ENCODE measurements at places on chromosomes 16 and 17.

DNA sequence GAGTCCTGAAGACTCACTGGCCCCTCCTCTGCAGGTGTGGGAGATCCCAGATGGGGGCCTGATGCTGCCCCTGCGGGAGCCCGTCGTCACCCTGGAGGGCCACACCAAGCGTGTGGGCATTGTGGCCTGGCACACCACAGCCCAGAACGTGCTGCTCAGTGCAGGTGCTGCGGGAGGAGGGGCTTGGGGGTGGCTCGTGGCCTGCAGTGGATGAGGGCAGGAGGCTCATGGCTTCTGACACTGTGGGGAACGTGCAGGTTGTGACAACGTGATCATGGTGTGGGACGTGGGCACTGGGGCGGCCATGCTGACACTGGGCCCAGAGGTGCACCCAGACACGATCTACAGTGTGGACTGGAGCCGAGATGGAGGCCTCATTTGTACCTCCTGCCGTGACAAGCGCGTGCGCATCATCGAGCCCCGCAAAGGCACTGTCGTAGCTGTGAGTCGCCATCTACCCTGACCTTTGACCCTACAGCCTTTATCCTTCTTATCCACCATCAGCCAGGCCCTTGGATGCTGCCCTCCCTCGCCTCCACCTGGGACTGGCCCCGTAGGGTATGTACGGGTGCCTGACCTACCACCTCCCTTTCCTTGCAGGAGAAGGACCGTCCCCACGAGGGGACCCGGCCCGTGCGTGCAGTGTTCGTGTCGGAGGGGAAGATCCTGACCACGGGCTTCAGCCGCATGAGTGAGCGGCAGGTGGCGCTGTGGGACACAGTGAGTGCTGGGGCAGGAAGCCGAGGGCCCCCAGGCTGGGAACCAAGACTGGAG is 3.6 kb downstream of the CORO1A start:
- DNase-seq = no peak

DNA sequence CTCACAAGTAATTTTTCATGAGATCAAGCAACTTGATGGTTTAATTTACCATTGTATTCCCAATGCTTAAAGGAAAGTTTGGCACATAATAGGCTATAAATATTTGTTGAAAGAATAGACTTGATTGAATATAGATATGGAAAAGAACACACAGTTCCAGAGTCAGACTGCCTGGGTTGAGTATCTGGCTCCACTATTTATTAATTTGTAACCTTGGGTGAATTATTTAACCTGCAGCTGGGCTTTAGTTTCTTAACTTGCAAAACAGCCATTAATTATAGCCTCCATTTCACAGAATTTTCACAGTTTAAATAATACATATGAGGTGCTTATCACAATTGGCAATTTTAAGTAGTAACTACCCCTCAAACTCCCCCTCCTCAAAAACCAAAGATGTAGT is 73.6 kb downstream of the NCOR1 start:
- no peak for DNase-seq

- DNase-seq = peak; percentile 68
Observed at GRCh38 chr17:81097134-81097942, 62.4 kb downstream of the BAIAP2 start.

DNA sequence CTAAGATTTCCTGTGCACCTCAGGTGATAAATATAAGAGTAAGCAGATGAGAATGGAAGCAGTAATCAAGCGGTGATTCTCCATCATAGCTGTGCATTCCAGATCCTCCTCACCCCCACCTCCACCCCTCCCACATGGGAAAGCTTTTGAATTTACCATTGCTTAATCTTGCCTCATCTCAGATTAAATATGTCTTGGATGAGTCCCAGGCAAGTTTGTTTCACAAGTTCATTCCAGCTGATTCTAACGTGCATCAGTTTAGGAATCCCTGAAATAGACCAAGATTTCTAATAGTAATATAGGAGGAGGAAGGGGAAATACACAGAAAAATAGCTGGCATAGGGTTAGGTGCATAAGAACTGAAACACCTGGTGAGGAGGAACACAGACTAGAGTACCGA is 396.2 kb upstream of the KIF2B start:
- no peak for DNase-seq

DNA sequence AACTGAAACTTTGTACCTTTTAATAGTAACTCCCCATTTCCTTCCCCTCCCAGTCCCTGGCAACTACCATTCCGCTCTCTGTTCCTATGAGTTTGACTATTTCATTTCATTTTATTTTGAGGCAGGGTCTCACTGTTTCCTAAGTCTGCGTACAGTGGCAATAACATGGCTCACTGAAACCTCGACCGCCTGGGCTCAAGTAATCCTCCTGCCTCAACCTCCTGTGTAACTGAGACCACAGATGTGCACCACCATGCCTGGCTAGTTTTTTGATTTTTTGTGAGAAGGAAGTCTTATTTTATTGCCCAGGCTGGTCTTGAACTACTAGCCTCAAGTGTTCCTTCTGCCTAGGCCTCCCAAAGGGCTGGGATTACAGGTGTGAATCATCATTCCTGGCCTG is 808.1 kb downstream of the CDH11 start:
- no peak for DNase-seq

GRCh38 chr16:86347916-86348555 is 162.3 kb upstream of the FOXF1 start:
- no peak for DNase-seq

DNA sequence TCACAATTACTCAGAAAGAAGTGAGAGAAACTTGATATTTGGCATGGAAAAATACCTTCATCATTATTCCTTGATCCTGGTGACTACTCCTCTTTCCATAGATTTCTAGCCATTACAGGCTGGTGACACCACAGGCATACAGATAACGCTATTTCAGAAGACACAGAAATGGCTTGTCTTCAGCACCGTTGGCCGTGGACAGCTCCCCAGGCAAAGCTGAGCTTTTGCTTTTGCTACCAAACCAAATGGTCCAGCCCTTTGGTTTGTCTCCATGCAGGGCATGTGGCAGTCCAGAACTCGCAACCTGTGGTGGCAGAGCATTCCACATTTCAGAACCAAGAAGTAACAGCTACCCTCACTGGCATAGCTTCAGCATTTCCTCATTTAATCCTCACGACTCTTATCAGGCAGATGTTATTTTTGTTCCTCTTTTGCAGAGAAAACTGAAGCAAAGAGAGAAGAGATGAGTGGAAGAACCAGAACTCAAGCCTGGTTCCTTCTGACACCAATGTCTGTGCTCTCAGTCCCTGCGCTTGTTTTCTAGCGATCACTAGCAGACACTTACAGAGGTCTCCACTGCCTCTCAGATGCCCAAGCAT is 55.5 kb downstream of the HS3ST4 start:
- no peak for DNase-seq

GRCh38 chr16:69324013-69324531 is 6.3 kb downstream of the PDF start:
- DNase-seq = no peak

DNA sequence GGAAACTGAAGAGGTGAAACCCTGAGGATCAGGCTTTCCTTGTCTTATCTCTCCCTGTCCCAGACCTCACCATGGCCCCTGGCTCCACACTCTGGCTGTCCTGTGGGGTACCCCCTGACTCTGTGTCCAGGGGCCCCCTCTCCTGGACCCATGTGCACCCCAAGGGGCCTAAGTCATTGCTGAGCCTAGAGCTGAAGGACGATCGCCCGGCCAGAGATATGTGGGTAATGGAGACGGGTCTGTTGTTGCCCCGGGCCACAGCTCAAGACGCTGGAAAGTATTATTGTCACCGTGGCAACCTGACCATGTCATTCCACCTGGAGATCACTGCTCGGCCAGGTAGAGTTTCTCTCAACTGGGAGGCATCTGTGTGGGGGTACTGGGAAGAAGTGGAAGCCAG is 1.4 kb downstream of the CD19 start:
- no peak for DNase-seq

- peak; percentile 45 for DNase-seq
Observed at GRCh38 chr17:17641621-17642409, 39.4 kb upstream of the RAI1 start.

DNA sequence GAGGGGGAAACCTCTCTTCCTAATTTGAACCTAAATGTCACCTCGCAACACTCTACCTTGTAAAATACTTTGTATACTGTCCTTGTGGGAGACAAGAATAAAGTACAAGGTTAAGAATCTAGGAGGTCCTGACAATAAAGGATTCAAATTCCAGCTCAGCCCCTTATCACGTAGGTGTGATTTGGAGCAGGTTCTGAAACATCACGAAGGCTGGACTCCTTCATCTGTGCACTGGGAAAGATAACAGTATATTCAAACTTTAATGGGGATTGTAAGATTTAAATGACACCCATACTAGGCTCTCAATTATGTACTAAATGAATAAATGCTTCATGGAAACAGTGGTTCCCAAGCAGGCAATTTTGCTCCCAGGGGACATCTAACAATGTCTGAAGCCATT is 2.1 kb downstream of the TXNDC11 start:
- DNase-seq = no peak

DNA sequence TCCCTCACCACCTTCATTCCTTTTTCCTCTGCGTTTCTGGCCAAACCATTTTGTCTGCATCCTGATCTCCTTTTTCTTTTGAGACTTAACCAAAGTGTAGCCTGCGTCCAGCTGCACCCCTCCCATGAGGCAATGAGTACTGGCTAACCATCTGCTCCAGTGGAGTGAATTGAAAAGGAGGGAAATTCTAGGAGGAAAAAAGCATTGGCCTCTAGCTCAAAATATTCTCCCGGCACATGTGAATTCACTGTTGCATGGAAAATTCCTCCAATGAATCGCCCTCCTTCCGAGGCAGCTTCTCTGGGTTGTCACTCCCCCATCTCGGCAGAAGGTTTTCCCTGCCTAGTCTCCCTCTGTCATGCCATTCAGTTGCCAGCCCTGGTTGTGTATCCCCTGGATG is 5.6 kb downstream of the RAP1GAP2 start:
- DNase-seq = no peak

GRCh38 chr17:43576563-43577229 is 30.6 kb upstream of the ETV4 start:
- DNase-seq = peak; percentile 58

GRCh38 chr16:31360251-31360650 is 5.3 kb downstream of the ITGAX start:
- DNase-seq = no peak

GRCh38 chr17:43456661-43457361 is 27.0 kb upstream of the DHX8 start:
- DNase-seq = peak; percentile 35

DNA sequence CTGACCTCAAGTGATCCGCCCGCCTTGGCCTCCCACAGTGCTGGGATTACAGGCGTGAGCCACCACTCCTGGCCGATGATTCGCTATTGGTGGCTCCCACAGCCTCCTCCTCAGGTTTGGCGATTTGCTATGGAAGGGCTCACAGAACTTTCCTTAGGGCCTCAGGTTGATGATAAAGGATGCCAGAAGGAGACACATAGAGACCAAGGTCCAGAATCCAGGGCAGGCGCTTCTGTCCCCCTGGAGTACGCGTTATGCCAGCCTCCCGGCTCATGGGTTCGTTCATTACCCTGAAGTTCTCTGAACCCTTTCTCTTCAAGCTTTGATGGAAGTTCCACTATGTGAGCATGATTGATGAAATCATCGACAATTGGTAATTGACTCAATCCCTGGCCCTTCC is 19.9 kb downstream of the LGALS3BP start:
- DNase-seq = no peak

GRCh38 chr17:29331708-29332085 is 37.7 kb upstream of the NUFIP2 start:
- no peak for DNase-seq

GRCh38 chr17:40399185-40399584 is 18.5 kb downstream of the TOP2A start:
- peak; percentile 40 for DNase-seq

- no peak for DNase-seq
Observed at GRCh38 chr17:27343294-27343693, 49.4 kb downstream of the WSB1 start.

DNA sequence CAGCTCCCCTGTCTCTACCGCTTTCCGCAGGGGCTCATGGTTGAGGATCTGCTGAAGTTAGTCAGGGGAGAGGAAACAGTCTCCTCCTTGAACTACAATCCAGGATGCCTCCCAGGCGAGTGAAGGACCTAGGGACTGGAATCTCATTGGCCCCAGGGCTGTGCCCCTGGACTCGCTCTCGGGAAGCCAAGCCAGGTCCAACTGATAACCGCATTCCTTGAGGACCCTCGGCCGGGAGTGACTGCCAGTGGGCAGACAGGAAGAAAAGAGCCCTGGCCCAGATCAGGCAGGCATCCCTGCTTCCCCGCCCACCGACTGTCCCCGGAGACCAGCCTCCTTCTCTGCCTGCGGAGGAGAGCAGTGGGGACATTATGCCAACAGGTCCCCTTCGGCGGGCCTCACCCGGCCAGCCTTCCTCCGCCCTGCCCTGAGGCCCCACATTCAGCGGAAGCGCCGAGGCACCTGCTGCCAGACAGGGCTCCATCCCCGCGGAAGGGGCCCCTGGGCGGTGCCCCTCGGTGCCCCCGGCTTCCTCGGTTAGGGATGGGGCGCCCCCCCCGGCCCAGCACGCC is 776 bp downstream of the LRRC75A start:
- DNase-seq = no peak

DNA sequence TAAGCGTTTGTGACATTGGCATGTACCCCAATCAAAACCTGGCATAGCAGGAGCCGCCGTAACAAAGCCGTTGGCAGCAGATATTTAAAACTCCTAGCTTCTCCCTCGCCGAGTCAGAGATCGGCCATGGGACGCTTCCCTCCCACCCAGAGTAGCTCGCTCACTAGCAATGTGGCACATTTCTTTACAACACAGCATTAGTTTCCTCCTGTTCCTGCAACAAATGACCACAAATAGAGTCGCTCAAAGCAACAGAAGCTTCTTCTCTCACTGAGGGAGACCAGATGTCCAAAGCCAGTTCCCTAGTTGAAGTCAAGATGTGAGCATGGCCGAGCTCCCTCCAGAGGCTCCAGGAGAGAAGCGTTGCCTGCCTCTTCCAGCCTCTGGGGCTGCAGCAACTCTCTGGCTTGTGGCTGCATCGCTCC is 106.7 kb downstream of the RBFOX3 start:
- DNase-seq = no peak

DNA sequence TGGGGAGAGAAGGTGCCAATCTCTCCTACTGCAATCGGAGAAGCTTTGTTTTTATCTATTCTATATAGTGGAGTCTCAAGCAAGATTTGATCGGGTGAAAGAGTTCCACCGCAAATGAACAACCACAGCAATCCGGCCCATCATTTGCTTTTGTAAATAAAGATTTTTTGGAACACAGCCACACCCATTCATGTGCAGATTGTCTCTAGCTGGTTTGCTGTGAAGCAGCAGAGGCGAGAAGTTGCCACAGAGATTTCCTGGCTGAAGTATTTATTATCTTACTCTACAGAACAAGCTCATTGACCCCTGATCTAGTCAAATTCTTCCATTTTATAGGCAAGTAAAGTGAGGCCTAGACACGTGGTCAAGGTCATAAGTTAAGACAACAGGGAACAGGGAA is 195.5 kb upstream of the TNRC6C start:
- DNase-seq = no peak
